ENCODE measurements at places on chromosomes 6 and 20.

GRCh38 chr6:24513602-24514001, 18.8 kb downstream of the ALDH5A1 start:
- no peak for DNase-seq

- DNase-seq, result no peak
Observed at GRCh38 chr20:63834491-63834880, 3.4 kb upstream of the ZBTB46 start.

DNA sequence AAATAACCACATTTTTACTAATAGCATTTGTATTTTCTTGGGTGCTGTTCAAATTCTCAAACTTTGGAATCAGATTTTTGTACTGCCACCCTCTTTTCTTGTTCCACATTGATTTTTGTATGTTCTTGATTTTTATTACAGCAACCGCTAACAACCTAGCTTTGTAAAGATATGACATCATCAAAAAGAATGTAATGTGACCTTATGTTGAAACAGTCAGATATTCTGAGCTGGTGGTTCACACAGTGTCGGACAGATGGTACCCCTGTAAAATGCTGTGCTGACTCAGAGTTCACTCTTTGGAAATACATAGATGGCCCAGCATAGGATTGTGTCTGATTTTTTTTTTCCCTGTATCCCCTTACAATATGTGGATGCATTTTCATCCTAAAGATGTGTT, 118.9 kb downstream of the QKI start:
- DNase-seq, result no peak

DNA sequence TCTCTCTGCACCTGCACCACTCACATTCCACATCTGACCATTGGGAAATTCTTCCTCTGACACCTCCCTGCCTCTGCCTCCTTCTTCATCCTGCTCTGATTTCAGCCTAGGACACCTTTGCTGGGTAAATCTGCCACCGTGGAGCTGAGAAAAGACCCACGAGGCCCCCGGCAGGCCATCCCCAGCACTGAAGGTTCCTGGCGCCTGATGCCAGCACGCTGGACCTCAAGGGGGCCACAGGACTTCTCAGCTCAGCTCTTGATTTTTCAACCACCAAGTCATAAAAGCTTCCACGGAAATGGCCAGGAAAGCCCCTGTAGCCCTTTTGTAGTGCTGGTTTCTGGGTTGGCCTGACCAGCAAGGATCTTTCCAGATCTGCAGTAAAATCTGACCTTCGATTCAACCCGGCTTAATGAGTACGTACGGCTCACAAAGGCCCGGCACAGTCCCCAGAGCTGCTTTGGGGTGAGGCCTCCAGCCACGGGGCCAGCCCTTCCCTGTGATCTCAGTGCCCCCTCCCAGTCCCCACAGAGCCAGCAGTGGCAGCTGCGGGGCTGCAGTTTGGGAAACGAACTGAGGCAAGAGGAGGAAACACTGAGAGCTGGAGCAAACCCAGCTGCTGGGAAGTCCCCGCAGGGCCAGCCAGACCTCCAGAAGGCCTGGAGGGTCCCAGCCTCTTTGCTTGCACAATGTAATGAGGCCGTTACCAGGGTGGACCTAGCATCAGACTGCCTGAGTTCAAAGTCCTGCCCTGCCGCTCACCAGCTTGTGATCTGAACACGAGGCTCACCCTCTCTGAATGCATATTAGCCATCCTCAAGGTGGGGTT, 157.5 kb downstream of the BMP7 start:
- no peak for DNase-seq

DNA sequence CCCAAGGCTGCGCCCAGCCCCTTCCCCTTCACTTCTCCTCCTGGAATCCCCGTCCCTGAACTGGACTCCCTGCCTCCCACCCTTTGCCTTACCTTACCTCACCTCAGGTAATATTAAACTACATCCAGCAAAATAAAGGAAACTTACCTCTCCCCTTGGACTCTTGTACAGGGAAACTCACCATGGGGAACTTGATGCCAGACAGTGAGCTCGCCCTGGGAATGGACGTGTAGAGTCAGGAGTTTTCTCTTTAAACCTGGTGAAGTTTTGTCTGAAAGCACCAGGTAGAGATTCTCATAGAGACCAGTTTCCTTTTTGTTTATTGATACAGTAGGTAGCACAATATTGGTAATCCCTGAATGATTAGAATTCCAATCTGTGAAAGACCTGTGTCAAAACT, 544 bp upstream of the HLA-C start:
- no peak for DNase-seq

- DNase-seq, result no peak
Observed at GRCh38 chr6:106631346-106631745, 2.0 kb downstream of the QRSL1 start.

All from H54 (cell line).